AG09319 (cell line): ENCODE measurements at places on chromosomes 7 and 10.
A peak's percentile ranks its signal among the peaks of the same experiment; 100 is the strongest.

DNA sequence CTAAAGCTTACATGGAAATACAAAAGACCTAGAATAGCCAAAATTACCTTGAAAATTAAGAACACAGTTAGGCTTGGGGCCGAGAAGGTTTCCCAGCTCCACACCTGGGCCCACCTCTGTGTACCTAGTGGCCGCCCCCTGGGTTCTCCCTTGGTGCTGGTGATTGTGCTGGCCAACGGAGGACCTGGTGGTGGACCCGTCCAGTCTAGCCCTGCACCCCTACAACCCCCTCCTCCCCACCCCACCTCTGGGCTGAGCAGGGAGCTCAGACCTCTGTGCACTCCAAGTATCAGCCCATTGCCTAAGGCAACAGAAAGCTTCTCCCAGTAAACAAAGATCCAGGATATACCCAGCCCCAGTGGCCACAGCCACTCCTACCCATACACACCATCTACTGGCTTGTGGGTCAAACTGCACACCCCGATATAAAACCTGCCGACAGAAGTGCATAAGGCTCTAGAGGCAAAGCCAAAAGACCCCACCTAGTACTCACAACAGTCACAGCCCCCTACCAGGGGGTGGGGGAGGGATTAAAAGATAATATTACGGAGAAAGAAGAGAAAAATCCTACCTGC lies 105.0 kb upstream of the DIP2C start:
- no peak for DNase-seq

- no peak for DNase-seq
Measured at GRCh38 chr10:70192326-70192968, 22.1 kb upstream of the SAR1A start.

DNA sequence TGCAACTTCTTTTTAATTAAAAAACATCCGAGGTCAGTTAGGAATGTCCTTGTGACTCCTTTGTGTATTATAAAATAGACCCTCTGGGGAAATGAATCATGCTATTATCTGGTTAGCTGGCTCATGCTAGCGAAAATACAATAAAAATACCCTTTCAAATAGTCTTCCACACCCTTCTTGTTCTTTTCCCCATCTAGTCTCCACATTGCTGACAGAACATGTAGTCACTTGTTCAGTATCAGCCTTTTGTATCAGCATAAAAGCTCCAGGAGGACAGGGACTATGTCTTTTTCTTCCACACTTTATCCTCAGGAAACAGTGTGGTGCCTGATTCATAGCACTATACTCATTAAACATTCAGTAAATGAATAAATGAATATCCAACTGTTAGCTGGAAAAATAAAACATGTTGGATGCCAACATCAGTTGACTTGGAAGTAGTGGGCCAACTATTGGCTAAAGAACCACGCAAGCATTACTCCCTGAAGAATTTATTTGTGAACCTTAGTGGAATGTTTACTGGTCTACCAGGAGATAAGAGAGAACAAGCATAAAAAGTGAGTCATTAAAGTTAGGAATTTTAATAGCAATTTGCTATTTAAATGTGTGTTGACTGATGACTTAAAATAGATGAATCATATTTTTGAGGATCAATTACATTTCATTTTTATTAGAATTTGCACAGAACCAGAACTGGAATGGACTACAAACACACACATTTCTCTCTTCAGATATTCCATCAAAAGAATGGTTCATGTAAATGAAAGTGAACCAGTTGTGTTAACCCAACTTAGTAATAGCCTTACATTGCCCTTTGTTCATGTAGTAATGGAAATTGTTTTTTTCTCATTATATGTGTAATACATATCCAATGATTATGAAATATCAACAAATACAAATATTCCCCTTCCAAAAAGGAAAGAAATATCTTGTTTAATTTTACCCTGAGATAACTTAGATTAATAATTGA lies 129.6 kb downstream of the DKK1 start:
- DNase-seq: peak; percentile 46

GRCh38 chr7:141872931-141873330 lies 31.6 kb upstream of the PRSS37 start:
- DNase-seq: no peak

- no peak for DNase-seq
Measured at GRCh38 chr7:133354546-133355324, 101.9 kb downstream of the EXOC4 start.

DNA sequence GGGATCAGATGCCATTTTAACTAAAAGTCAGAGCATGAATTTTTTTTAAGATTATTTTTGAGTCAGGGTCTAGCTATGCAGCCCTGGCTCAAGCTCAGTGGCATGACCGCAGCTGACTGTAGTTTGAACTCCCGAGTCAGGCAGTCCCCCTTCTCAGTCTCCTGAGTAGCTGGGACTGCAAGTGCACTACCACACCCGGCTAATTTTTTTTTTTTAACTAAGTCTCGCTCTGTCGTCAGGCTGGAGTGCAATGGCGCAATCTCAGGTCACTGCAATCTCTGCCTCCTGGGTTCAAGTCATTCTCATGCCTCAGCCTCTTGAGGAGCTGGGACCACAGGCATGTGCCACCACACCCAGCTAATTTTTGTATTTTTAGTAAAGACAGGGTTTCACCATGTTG lies 7.8 kb downstream of the TAS2R41 start:
- DNase-seq: peak; percentile 47
